Activated T-helper 9 cell treated with anti-CD3 and anti-CD28 coated beads, Interleukin-2, amount 50 U/mL, for 16 hours (primary cell): ENCODE measurements at places on chromosomes 7 and 10.

GRCh38 chr10:48192881-48193450, 81.5 kb downstream of the FRMPD2 start:
- DNase-seq: no peak

GRCh38 chr7:105611856-105612775, 30.8 kb upstream of the EFCAB10 start:
- DNase-seq: no peak

- no peak for DNase-seq
These were observed 38.3 kb upstream of the PRLHR start for GRCh38 chr10:118633786-118634185.

DNA sequence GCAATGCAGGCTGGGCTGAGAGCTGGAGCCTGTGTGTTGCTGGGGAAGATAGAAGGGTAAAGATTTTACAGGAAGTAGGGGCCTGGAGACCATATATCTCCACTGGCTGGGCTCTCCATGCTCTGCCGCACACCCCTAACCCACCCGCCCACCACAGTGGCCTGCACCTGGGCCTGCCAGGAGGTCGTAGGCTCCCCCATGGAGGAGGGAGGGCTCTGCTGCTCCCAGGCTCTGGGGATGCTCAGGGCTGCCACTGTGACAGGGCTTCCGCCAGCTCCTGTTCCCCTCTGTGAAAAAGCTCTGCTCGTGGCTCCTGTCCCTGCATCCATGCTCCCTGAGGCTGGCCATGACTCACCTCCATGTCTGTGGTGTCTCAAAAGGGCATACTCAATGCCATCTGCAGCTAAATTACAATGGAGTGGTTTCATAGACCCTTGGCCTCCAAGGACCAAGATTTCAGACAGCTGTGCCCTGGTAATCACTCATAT, 106.0 kb downstream of the CXCL12 start:
- DNase-seq: no peak

- no peak for DNase-seq
These were observed 33.2 kb downstream of the DRGX start for GRCh38 chr10:49362596-49363260.

DNA sequence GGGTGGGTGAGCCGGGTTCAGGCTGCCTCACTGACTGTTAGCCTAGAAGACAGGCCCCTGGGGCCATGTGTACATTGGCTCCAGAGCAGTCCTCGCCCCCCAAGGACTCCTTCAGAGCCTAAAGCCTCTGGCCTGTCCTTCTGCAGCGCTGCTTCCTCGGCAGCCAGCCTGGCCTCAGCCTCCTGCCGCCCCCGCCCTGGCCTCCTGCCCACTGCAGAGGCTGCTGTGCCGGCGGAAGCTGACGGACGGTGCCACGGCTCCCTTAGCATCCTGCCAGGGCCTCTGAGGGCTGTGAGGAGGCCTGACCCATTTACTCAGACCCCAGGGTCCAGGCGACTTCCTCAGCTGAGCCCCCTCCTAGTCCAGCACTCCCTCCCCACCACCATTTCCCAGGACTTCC, 4.9 kb downstream of the SRRM3 start:
- DNase-seq: no peak

GRCh38 chr10:96453856-96454583, 59.7 kb downstream of the TLL2 start:
- no peak for DNase-seq

DNA sequence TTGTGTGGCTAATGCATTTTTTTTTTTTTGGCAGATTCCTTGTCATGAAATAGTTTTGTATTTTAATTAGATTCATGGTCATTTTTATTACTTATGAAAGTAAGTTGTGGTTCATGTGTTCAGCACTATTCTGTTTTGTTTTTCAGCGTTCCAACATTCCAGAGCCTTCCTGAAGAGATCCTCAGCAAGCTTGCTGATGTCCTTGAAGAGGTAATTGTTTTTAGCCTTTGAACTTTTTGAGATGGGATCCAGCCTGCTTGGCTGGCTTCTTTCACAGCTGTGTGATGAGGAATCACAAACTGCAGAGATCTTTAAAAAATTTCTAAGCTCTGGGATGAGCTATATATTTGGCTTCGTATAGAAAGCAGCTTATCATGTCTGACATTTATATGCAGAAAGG, 208.0 kb upstream of the CSTF2T start:
- DNase-seq: no peak

DNA sequence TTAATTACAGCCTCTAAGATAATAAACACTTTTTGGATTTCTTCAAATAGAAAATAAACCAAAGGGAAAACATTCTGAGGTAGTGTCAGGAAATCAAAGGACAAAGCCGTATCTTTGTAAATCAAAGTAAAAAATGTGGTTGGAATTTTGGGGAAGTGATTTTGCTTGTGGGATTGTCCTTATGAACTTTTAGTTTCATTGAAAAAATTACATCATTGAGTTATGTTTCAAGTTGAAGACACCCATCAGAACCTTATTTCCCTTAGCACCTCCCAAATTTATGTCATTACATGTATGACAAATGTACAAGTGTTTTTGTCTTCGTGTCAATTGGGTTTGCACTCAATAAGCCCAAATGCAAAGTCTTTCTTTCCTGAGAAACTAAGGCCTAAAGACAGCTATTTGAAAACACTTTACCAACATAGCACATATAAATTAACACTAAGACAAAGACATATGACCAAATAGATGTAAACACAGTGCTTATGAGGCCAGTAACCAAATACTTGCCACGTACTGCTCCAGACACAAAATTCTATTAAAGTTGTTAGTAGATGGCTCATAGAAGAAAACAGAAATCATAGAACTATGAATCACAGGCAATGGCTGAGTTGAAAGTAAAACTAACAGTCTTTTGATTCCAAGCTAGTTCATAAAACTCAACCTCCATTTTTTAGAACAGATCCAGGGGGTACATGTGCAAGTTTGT, 26.9 kb upstream of the LAMB4 start:
- DNase-seq: no peak

- no peak for DNase-seq
These were observed 187.4 kb downstream of the CUX1 start for GRCh38 chr7:102004848-102005247.

DNA sequence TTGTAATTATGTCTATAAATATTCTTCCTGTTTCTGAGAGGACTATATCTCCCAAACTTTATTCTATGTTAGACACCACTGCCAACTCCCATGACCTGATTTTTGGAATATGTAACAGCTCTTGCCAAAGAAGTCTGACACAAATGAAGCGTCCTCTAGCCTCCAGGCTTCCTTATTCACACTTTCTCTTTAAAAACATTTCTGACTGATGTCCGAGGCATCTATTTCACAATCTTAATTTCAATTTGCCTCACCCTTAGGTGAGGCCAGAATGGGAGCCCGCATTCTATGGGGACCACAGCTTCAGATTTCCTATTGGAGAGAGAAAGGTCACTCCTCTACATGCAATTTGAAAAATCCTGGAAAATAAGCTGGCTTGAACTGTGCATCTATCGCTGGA, 873.2 kb downstream of the GATA3 start:
- no peak for DNase-seq

- DNase-seq: no peak
These were observed 77.2 kb upstream of the PLXNA4 start for GRCh38 chr7:132653366-132653930.

- DNase-seq: no peak
These were observed 82.8 kb upstream of the EEPD1 start for GRCh38 chr7:36070230-36070629.

- no peak for DNase-seq
These were observed 20.2 kb upstream of the SMC3 start for GRCh38 chr10:110547139-110547761.

DNA sequence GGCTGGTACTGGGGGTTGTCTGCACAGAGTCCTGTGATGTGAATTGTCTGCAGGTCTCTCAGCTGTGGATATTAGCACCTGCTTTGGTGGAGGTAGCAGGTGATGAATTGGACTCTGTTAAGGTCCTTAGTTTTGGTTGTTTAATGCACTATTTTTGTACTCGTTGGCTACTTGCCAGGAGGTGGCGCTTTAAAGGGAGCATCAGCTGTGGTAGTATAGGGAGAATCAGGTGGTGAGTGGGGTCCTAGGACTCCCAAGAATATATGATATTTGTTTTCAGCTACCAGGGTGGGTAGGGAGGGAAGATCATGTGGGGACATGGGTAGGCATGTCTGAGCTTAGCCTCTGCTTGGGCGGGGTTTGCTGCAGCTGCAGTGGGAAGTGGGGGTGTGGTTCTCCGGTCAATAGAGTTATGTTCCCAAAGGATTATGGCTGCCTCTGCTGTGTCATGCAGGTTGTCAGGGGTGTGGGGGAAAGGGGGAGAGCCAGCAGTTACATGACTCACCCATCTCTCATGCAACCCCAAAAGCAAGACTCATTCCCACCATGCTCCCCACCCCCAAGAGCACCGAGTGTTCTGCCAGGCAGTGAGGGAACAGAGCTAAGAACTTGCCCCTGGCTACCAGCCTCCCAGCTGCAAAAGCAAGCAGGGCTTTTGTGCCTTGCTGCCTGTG, 53.7 kb upstream of the ZNF273 start:
- no peak for DNase-seq

DNA sequence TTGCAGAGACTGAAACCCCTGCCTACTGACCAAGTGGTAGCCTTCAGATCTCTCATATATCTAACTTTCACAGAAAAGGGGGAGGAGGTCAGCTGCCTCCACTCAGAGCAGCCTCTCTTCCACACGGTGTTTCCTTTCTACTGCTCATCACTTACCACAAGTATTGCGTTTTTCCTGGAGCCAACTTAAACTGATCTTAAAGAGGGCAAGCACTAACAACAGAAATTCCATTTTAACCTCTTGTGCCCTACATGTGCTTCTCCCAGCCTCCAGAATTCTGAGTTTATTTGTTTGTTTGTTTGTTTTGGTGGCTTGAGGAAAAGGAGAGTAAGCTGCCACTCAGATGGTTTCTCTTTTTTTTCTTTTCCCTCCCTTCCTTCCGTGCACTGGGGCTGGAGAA, 19.1 kb downstream of the SKIDA1 start:
- DNase-seq: no peak

- no peak for DNase-seq
These were observed 5.1 kb downstream of the PRXL2A start for GRCh38 chr10:80413271-80413996.

DNA sequence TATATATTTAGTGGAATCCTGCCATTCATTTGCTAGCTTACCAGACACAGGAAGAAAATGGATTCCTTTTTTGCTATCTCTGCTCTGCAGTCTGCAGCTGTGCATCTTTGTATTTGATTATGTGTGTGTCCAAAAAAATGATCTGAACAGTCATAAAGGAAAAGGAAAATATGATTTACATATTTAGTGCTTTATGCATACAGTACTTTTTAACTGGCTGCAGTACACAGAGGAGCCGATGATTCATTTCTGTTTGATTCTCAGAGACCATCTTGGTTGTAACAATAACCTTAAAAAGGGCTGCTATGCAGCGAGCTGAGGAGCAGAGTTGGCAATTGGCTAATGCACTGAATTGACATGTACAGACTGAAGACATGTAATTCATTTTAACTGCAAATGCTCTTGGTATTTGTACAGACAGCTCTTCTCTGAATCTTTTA, 151.3 kb upstream of the FZD1 start:
- no peak for DNase-seq

GRCh38 chr7:56026538-56026937, 24.7 kb downstream of the PSPH start:
- DNase-seq: no peak

GRCh38 chr7:105682341-105683060, 101.2 kb upstream of the EFCAB10 start:
- no peak for DNase-seq

- DNase-seq: no peak
These were observed 221.4 kb upstream of the PITRM1 start for GRCh38 chr10:3393958-3394357.

GRCh38 chr7:119664601-119665000, 608.4 kb upstream of the KCND2 start:
- DNase-seq: no peak

- DNase-seq: no peak
These were observed 172.4 kb downstream of the JAZF1 start for GRCh38 chr7:28008171-28008570.
